ENCODE measurements at places on chromosomes 16 and 17.

- no peak for DNase-seq
Measured at GRCh38 chr17:67648032-67648905, 69.5 kb upstream of the NOL11 start.

GRCh38 chr16:13136901-13137300, 235.5 kb downstream of the SHISA9 start:
- no peak for DNase-seq

- DNase-seq, result no peak
Measured at GRCh38 chr16:71421911-71422310, 19.9 kb downstream of the TLE7 start.

DNA sequence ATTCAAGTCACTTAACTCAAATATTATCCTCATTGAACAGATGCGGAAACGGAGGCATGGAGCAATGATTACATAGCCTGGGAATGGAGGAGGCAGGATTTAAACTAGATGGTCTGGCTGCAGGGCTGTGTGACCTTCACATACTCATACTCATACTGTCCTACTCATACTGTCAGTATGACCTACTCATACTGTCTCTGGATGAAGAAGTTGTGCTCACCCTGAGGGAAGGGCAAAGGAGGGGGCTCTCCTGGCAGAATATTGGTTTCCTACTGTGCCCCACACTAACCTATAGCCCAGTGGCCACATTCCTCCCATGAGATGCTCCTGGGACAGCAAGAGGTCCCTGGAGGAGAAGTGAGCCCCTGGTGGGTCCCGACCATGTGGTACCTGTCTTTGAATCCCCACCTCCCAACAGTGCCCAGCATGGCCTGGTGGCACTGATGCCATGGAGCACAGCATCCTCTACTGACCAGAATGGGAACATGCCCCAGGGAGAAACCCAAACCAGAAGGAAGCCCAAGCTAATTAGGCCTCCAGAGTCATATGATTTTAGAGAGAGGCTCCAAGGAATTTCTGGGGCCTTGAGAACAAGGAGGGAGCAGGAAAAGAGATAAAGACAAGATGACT, 197.3 kb upstream of the SDK2 start:
- no peak for DNase-seq

DNA sequence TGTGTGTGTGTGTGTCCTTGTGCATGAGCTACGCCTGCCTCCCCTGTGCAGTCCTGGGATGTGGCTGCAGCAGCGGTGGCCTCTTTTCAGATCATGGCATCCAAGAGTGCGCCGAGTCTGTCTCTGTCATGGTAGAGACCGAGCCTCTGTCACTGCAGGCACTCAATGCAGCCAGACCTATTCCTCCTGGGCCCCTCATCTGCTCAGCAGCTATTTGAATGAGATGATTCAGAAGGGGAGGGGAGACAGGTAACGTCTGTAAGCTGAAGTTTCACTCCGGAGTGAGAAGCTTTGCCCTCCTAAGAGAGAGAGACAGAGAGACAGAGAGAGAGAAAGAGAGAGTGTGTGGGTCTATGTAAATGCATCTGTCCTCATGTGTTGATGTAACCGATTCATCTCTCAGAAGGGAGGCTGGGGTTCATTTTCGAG, 22.5 kb downstream of the STAT5A start:
- no peak for DNase-seq
